ENCODE measurements at places on chromosomes 7 and 10. TPM values are rescaled to one million over a fixed set of nuclear protein-coding genes. Genes with fewer than 3 reads are reported as not detected.
A peak's percentile ranks its signal among the peaks of the same experiment; 100 is the strongest.

The MUC12 gene
- 2.9 TPM for total RNA-seq

The TRIM50 gene
- not detected for total RNA-seq

The SLC39A12 gene
- total RNA-seq, result not detected

The SPDYE17 gene
- total RNA-seq, result not detected

DNA sequence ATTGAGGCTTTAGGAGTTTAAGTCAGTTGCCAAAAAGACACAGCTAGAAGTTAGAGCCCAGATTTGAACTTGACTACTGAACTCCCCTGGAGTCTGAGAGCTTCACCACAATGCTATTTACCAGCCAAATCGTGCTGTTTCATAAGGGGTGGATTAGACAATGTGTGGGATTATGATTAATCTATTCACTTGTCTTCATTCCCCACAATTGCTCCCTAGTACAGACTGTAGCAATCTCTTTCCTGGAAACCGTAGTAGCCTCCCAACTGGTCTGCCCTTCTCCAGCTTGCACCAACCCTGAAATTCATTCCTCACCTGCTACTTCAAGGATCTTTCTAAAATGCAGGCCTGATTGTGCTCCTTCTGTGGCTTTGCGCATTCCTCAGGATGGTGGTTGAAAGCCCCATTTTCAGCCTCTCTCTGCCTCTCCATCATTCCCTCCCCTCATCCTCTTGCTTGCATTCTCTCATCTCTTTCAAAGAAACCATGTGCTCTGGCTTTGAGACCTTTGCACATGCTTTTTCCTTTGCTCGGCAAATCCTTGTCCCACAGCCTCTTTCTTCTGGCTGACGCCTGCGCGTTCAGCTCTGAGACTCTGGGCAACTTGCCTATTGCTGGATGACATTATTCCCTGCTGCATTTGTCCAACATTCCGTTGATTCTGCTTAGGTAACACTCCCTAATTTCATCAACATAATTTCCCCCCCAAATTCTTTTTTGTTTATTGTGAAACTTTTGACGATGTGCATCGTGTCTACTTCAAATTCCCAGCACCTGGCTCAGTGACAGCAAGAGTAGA, 145.1 kb downstream of the ADRA2A start:
- DNase-seq, result no peak

- no peak for DNase-seq
These were observed 519.2 kb upstream of the PCDH15 start for GRCh38 chr10:55320187-55320700.

- no peak for DNase-seq
These were observed 274.0 kb downstream of the CSTF2T start for GRCh38 chr10:51425431-51425830.

- no peak for DNase-seq
These were observed 926.5 kb upstream of the GHITM start for GRCh38 chr10:83212632-83213334.

DNA sequence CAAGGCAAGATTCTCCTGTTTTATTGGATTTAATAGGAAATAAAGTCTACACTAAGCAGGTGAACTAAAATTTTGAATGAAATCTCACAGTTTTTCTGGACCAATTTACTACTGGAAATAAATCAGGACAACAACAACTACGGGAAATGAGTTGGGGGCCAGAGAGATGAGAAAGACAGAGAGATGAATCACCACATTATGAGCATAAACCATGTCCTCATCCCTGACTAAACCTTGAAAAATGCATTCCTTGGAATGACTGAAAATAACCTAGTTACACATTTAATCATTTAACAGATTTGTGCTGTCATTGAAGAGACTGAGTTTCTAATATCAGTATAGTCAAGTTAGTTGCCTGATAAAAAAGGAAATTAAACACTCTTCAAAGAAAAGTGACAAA, 608.4 kb upstream of the KCND2 start:
- DNase-seq, result peak; percentile 67

DNA sequence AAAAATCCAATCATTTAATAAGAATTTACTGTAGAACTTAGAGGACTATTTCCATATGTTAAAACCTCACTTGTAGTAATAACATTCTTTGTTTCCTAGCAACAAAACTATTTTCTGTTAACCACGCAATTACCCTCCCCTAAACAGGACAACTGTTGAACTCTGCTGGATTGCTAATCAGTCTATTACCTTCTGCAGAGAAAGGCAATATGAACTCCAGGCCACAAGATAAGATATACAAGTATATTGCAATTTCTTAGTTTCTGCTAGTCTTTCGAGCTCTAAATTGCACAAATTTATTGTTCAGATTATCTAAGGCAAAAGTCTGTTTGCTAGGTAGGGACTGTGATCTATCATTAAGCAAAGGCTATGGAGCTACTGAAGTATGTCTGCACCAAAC, 920.1 kb upstream of the LRRN3 start:
- DNase-seq, result no peak

DNA sequence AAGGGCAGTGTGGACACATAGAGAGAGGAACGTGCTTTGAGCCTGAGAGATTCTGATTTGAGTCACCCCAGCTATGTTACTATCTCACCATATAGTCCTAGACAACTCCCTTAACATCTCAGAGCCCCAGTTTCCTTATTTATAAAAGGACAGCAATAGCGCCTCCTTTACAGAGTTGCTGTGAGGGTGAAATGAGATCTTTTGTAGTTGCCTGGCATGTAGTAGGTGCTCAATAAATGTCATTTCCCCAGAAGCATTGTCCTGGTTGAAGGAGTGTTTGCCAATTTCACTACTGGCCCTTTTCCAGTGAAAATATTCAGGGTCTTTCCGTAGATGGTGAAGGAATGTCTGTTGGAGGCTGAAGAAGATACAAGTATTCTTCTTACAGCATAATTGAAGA, 51.3 kb upstream of the FAM180A start:
- no peak for DNase-seq

All from kidney epithelial cell (primary cell).